ENCODE measurements at places on chromosomes 4 and X.

DNA sequence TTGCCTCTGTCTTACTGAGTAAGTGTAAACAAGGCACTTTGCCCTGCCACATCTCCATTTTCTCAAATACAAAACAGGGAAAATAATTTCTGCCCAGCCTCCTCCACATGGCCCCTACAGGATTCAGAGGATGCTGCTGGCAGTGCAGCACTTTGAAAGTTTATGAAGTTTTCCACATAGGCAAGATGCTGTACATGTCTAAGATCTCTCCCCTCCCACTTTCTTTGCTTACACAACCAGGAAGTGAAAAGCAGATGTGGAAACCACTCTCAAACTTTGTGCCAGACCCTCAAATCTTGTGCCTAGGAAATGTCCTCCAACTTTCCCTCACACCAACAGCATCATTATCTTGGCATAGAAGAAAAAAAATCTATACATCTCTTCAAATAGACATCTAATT is 257.0 kb upstream of the LDB2 start:
- no peak for DNase-seq

DNA sequence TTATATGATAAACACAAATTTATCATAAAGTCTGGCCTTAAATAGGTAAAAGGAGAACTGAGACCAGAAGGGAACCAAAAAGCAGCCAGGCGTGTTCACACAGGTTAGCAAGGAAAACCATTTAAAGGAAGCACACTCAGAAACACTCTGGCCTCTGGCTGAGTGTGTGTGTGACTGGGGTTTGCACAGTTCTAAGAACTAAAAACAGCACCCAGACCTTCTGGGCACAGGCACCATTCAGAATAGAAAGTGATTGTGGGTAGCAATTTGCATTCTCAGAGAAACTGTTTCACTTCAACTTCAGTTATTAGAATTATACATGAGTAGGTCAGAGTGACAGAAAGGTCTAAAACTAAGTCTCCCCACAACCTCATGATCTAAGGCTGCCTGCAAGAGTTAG is 10.0 kb downstream of the GPR82 start:
- DNase-seq, result peak; percentile 73

DNA sequence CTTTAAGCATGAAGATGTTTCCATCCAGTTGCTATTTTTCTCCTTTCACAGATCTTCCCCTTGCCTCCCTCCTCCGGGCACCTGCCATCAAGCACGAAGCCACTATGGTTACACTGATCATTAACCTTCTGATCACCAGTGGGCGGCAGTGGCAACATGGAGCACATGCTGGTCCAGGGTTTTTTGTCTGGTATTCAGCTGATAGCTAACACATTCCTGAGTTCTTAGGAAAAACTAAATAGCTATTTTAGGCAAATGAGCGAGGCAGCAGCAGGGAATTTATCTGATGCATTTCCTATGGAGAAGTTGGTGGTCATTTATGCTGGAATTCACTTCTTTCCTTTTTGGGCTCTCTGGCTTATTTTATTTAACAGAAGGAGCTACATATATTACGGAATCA is 22.9 kb downstream of the SHISA3 start:
- DNase-seq, result no peak

DNA sequence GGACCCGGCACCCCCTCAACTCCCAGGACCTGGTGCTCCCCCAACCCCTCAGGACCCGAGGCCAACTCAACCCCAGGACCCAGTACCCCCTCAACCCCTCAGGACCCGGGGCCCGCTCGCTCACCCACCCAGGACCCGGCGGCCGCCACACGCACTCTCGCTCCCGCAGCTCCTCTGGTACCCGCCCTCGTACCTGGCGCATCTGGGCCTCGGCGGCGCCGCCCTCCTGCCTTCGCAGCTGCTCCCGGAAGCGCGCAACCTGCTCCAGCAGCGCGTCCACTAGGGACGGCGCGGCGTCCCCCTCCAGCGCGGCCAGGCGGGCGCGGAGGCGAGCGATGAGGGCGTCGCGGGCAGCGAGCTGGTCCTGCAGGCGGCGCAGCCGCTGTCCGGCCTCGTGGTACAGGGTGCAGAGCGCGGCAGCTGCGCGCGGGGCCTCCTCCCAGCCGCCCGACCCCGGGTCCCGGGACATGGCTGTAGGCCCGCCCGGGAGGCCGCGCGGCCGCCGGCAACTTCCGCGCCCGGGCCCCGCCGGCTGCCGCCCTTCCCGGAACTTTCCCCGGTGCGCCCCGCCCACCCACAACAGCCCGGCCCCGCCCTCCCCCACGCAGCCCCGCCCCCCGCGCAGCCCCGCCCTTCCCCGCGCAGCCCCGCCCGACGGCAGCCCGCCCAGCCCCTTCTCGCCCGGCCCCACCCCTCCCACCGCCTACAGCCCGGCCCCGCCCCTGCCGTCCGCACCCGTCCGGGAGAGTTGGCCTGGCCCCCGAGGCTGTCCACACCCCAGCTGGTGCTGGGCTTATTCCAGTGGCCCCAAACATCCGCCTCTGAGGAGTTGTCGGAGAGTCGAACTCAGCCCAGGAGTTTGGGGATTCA is at the start of gene TNIP2:
Gene TNIP2 (minus strand): TSS at position 516 of the 870 bp plus-strand sequence. CDS start 47 bp downstream, at position 469.
- peak; percentile 94 for DNase-seq

DNA sequence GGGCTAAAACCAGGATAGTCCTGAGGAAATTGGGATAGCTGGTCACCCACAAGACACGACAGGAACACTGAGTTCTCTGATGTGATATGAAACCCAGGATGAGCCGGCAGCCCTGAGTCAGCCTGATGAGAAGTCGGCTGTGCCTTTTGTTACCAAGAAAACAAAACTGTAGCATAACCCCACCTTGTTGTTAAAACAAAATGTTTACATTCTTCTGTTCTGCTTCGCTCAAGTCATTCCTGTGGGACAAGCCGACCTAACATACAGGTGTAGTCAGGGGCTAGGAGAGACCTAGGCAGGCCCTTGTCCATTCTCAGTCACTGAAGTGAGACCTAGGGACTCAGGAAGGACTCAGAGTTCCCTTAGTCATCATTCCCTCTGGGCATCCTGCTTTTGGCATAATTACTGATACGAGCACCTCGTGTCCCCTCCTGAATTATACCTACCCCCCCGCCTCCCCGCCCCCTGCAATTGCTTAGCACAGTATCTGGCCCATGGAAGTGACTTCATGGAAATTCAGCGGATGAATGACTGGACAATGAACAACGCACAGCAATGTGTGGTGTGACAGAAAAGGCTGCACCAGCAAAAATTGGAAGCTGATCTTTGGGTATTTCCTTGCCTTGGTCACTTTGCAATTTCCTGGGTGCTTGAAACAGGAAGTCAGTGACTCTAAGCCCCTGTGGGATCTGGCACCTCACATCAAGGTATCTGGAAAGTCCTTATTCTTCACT is 31.9 kb upstream of the TLR2 start:
- no peak for DNase-seq

DNA sequence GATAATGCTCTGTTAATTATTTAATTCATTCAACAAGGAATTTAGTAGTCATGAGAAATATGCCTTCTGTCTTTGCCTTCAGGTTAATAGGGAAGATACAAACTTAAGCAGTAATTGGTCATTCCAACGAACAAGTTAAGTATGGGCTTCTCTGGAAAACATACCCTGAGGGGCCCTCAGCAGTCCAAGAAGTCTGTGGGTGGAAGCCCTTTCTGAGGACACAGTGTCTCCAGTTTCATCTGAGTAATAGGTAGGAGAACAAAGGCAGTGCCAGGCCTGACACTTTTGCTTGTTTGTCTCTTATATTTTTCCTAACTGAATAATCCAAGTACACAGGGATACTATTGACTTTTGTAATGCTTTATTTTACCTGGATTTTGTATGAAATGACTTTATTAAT is 262.5 kb downstream of the FBXW7 start:
- DNase-seq, result no peak

- DNase-seq, result no peak
These were observed 28.0 kb upstream of the CD40LG start for GRCh38 chrX:136619899-136620505.

DNA sequence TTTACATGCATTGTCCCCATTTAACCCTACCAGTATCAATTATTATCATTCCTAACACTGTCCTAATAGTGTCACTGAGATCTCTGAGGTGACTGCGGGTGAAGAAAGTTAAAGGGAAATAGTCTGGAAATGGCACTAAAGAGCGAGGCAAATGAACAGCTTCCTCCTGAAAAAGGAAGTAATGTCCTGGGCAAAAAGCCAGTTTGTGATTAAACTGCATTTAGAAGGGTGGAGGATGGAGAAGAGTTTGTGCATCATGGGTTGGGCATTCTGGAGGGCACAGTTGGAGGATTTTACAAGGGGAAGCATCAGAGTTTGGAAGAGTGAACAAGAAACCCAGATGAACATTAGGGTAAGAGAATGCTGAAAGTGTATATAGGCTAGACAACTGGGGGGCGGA is 60.5 kb upstream of the SLC25A4 start:
- no peak for DNase-seq

- DNase-seq, result no peak
These were observed 279.1 kb upstream of the NRK start for GRCh38 chrX:105543283-105543682.

DNA sequence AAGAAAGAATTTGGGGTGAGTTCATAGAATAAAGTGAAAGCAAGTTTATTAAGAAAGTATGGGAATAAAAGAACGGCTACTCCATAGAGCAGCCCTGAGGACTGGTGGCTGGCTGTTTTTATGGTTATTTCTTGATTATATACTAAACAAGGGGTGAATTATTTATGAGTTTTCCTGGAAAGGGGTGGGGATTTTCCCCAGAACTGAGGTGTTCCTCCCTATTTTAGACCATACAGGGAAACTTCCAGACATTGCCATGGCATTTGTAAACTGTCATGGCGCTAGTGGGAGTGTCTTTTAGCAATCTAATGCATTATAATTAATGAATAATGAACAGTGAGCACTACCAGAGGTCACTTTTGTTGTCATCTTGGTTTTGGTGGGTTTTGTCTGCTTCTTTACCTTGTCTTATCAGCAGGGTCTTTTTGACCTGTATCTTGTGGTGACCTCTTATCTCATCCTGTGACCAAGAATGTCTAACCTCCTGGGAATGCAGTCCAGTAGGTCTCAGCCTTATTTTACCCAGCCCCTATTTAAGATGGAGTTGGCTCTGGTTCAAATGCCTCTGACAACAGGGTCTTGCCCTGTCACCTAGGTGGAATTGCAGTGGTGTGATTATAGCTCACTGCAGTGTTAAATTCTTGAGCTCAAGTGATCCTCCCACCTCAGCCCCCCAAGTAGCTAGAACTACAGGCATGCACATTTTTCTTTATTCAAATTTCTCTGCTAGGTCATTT is 27.1 kb downstream of the RAPGEF2 start:
- no peak for DNase-seq

DNA sequence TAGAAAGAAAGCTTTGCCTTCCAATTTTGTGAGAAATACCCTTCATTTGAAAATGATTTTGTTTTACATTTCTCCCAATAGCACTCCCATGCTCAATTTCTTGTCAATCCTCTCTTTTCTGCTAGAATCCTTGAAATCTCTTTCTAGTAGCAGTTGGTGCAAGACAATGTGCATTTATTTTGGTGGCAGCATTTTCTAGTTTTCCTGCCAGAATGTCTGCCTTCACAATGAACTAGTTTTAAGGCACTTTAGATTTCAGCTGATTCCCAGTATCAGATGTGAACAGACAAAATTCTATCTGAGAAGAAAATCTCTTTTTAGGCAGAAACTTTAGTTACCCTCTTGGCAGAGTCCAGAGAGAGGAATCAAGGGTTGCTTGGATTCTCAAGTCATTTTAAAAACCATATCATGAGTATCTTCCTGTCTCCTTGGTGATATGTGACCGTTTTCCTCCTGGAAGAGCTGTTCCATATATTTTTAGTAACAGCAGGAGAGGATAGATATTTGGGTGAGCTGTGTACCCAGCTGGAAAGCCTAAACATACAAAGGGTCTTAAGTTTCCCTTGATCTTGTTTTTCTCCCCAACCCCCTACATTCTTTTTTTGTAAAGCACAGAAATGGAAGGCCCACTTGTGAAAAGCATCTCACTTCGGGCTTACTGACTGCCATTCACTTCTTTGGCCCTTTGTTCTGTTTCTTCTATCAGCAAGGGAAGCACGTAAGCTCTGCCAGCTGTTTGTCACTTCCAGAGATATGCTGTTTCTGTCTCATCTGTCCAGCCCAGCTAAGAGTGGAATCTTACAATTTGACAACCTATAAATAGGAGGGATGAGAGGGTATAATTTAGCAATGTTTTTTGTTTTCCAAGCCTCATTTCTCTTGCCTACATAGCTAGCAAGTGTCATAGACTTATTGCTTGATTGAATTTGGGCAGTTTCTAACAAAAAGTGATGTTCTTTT is 38.7 kb downstream of the TSPAN7 start:
- DNase-seq, result no peak

DNA sequence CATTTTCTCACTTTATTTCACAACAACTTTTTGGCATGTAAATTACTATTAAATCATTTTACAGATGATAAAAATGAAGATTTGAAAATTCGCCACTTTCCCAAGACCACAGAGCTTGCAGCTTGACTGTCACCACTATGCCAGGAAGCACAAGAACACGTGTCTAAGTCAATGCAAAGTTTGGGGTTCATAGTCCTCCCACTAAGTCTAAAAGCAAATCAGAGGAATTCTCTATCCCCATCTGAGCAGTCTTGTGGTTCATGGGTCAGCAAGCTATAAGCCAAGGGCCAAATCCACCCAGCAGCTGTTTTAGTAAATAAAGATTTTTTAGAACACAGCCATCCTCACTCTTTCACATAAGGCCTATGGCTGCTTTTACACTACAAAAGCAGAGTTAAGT is 833.3 kb upstream of the INTU start:
- DNase-seq, result no peak

- no peak for DNase-seq
These were observed 165.7 kb downstream of the SOWAHB start for GRCh38 chr4:76732246-76732645.

- no peak for DNase-seq
These were observed 173.0 kb downstream of the COX18 start for GRCh38 chr4:72896515-72896914.

DNA sequence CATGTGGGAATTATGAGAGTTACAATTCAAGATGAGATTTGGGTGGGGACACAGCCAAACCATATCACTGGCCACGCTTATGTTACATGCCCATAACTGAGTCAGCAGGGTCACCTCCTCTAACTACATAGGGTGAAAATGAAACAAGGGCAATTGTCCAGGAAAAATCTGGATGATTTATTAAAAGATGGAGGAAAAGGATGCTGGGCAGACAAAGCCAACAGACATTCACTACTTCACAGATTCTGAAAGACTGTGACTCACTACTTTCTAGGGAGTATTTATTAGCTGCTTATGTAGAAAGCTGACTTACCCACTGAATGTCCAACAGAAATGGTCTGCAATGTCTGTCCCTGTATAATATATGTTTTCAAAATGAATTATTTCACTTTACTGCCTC is 72.4 kb downstream of the APBB2 start:
- DNase-seq, result no peak

DNA sequence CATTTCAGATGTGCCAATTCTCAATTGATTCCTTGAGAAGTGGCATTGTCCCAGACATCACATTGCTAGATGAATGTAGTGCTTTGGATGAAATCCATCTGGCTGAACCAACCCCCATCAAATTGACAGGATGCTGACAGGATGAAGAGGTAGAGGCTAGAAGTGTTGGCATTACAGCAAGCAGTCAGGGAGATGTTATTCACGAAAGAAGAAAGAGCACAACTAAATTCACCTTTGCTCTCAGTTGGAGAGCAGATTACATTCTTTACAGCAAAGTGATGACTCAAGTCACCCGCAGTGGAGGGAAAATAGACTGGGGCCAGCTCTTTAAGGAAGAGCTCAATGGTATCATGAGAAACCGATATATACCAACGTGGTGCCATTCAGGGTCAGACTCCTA is 259.6 kb downstream of the C4orf33 start:
- DNase-seq, result no peak

Data from Peyer's patch (tissue), 4 donors.